ENCODE measurements at places on chromosomes 16 and 17. TPM values are rescaled to one million over a fixed set of nuclear protein-coding genes. Genes with fewer than 3 reads are reported as not detected.

GRCh38 chr17:40178660-40179059 is 1.4 kb downstream of the RAPGEFL1 start:
- DNase-seq, result no peak
- H3K36me3 ChIP-seq, result no peaks in the 10 kb centered on the region
- no peak overlapping the region for H3K4me3 ChIP-seq
- H3K27me3 ChIP-seq, result no peaks in the 10 kb centered on the region

DNA sequence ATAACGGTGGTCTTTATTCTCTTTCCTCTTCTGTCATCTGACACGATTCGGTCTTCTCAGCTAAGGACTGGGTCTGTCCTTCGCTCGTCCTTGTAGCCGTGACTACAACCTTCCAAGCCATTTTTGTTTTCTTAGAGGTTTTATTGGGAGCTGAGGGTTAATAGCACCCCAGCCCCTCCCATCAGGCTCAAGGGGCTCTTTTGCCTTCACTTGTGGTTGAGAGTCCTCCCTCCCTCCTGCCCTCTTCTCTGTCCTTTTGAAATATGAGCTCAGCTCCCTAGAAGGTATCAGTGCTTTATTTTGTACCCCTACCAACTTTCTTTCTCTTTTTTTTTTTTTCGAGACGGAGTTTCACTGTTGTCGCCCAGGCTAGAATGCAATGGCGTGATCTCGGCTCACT is 24.7 kb downstream of the SOCS3 start:
- H3K4me3 ChIP-seq, result no peak overlapping the region
- no peak overlapping the region for H3K27ac ChIP-seq
- DNase-seq, result no peak
- no peaks in the 10 kb centered on the region for H3K4me1 ChIP-seq
- no peaks in the 10 kb centered on the region for H3K27me3 ChIP-seq

GRCh38 chr17:44198721-44199552 is 747 bp downstream of the ATXN7L3 start:
- H3K4me1 ChIP-seq, result no peaks in the 10 kb centered on the region
- peak overlapping the region; percentile 87 for H3K4me3 ChIP-seq
- no peaks in the 10 kb centered on the region for H3K27me3 ChIP-seq
- peaks cover 14% of the 10 kb centered on the region for H3K36me3 ChIP-seq
- peak; percentile 79 for DNase-seq
- H3K27ac ChIP-seq, result peak overlapping the region; percentile 95

Gene CNOT1
- total RNA-seq, result 147 TPM

GRCh38 chr17:34902831-34903547 is 58.3 kb downstream of the CCT6B start:
- no peaks in the 10 kb centered on the region for H3K36me3 ChIP-seq
- H3K27me3 ChIP-seq, result no peaks in the 10 kb centered on the region
- no peak overlapping the region for H3K27ac ChIP-seq
- no peaks in the 10 kb centered on the region for H3K4me1 ChIP-seq
- no peak overlapping the region for H3K4me3 ChIP-seq
- DNase-seq, result no peak

DNA sequence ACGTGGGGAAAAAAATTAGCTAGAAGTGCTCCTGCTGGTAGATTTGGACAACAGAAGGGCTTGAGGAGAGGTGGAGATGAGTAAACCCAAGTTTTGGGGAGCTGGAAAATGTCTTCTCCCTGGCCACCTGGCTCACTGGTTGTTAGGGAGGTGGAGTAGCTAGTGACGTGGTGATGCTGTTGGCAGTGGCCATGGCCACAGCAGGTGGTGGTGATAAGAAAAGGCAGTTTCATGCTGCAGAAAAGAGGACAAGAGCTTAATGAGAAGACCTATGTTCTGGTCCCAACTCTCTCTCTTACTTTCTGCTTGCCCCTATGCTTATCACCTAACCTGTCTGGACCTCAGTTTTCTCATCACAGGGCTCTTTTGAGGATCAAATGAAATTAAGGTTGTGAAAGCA is 223.5 kb upstream of the N4BP1 start:
- DNase-seq, result no peak
- H3K27me3 ChIP-seq, result no peaks in the 10 kb centered on the region
- H3K36me3 ChIP-seq, result no peaks in the 10 kb centered on the region
- H3K27ac ChIP-seq, result no peak overlapping the region
- no peaks in the 10 kb centered on the region for H3K4me1 ChIP-seq

DNA sequence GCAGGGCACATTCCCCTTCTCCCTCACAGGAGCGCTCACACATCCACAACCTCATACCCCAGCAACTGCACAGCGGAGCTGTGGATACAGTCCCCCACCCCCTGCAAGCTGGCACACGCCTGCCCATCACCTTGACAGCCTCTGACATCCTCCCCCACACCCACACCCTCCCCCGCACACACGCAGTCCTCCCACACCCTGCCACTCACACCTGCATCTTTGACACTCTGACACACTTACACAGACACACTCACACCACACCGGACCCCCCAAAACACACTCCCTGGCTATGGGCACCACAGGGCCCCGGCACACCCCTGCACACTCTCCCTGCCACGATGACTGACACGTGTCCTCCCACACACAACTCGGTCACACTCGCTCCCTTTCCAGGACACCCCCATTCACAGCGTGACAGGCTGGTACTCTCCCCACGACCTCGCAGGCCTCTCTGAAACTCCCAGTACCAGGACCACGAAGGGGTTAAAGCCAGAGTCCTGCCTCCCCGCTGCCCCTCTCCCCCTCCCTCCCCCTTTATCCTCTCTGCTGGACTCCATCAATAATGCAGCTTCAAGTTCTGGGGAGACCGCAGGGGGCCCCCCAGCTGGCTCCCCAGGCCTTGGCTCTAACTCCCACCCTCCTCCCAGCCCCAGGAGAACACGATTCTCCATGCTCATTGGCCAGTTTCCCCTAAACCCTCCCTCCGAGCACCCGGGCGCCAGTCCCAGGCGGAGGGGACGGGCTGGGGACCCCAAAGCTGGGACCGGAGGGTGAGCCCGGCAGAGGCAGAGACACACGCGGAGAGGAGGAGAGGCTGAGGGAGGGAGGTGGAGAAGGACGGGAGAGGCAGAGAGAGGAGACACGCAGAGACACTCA is at the start of gene PPP1R1B:
TSS of gene PPP1R1B (plus strand) at position 782 of the 876 bp plus-strand sequence. CDS start 441 bp downstream, outside the sequence.
- peaks cover 11% of the 10 kb centered on the region for H3K4me1 ChIP-seq
- DNase-seq, result peak; percentile 65
- no peaks in the 10 kb centered on the region for H3K36me3 ChIP-seq
- H3K27ac ChIP-seq, result peak within 1 kb of the TSS; percentile 78
- H3K4me3 ChIP-seq, result peak within 1 kb of the TSS; percentile 68

Gene ACSM5
- 8.6 TPM for total RNA-seq

Gene ICAM2
- 38.8 TPM for total RNA-seq

DNA sequence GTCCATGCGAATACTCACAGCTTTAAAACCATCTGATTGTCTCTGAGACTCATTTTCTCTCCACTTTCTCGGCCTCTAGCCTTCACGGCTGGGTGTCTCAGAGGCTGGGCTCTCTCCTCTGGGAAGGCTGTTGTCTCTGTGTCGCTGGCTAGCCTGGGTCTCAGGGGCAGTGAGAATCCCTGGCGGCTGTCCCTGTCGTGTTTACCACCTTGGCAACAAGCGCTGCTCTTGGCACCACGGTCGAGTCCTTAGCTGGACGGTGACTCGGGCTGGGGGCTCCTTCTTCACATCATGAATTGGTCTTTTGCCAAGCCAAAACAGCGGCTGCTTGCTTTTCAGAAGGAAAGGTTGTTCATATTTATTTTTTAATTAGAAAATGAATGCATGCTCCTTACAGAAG is 81.1 kb downstream of the MSI2 start:
- H3K36me3 ChIP-seq, result no peaks in the 10 kb centered on the region
- no peak overlapping the region for H3K4me3 ChIP-seq
- no peaks in the 10 kb centered on the region for H3K4me1 ChIP-seq
- no peak overlapping the region for H3K27ac ChIP-seq

Gene CETP
- 1.3 TPM for total RNA-seq

DNA sequence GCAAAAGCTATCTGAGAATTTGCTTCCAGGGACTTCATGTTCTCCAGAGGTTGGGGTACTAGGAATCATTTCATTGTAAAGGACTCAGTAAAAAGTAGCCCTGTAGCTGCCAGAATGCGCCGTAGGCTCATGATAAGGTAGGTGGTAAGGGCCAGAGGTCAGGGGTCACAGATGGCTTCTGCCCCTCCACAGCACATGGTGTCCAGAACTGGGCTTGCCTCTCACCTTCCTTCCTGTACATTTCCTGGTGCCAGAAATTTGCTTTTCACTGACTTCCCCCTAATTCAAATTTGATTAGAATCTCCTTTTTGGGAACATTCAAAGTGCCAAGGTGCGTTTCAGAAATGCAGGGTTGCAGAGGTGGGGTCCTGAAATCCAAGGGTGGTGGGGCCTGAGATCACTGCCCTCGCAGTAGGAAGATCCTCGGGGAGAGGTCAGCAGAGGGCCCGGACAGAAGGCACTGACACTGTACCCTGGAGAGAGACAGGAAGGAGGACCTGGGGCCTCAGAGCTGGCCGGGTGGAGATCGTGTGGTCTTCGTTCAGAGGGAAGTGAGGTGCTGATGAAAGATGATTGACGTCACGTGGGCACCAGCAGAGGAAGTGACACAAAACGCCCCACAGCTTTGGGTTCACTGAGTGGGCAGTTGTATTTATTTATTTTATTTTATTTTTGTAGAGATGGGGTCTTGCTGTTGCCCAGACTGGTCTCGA is 25.5 kb upstream of the METRNL start:
- DNase-seq, result no peak
- no peaks in the 10 kb centered on the region for H3K36me3 ChIP-seq
- H3K4me3 ChIP-seq, result no peak overlapping the region
- H3K27ac ChIP-seq, result peak overlapping the region; percentile 76
- H3K27me3 ChIP-seq, result no peaks in the 10 kb centered on the region
- peaks cover 5% of the 10 kb centered on the region for H3K4me1 ChIP-seq

DNA sequence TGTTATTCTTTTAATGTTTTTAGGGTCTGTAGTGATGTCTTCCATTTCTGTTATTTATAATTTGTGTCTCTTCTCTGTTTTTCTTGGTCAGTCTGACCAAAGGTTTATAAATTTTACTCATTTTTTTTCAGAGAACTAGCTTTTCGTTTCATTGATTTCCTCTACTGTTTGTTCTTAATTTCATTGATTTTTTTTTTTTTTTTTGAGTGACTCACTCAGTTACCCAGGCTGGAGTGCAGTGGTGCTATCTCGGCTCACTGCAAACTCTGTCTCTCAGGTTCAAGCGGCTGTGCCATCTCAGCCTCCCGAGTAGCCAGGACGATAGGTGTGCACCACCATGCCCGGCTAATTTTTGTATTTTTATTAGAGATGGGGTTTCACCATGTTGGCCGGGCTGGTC is 12.6 kb upstream of the UBTF start:
- H3K27ac ChIP-seq, result no peak overlapping the region
- no peak overlapping the region for H3K4me3 ChIP-seq
- no peaks in the 10 kb centered on the region for H3K36me3 ChIP-seq
- DNase-seq, result no peak
- H3K4me1 ChIP-seq, result no peaks in the 10 kb centered on the region
- H3K27me3 ChIP-seq, result no peaks in the 10 kb centered on the region

Gene AOC2
- total RNA-seq, result 1.2 TPM

Gene KCNJ12
- total RNA-seq, result 3.1 TPM

GRCh38 chr17:80845069-80845862 is 146.4 kb upstream of the CHMP6 start:
- H3K27me3 ChIP-seq, result no peaks in the 10 kb centered on the region
- H3K36me3 ChIP-seq, result no peaks in the 10 kb centered on the region
- no peak overlapping the region for H3K4me3 ChIP-seq
- H3K4me1 ChIP-seq, result no peaks in the 10 kb centered on the region
- H3K27ac ChIP-seq, result no peak overlapping the region

- no peak overlapping the region for H3K27ac ChIP-seq
- no peak for DNase-seq
- no peaks in the 10 kb centered on the region for H3K27me3 ChIP-seq
- H3K4me3 ChIP-seq, result no peak overlapping the region
- H3K36me3 ChIP-seq, result peaks cover 14% of the 10 kb centered on the region
These were observed 6.5 kb upstream of the MC1R start for GRCh38 chr16:89912143-89912542.

DNA sequence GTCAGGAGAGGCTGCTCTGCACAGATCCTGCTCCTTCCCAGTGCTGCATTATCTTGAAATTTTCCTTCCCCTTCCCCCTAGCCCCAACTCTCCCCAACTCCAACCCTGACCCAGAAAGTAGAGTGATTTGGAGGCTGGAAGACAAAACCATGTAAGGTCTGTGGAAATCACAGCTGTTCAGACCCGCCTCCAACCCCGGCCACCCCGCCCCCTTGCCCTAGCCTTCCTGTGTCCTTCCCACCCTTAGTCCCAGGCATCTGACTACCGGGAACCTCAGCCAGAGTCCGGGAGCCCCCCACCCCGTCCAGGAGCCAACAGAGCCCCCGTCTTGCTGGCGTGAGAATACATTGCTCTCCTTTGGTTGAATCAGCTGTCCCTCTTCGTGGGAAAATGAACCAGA is at the start of gene AOC3:
TSS of gene AOC3 (plus strand) at position 246 of the 400 bp plus-strand sequence. CDS start at position 391, 145 bp downstream.
- DNase-seq, result no peak
- no peak within 1 kb of the TSS for H3K27ac ChIP-seq

Gene LRRC46
- total RNA-seq, result 0.91 TPM

DNA sequence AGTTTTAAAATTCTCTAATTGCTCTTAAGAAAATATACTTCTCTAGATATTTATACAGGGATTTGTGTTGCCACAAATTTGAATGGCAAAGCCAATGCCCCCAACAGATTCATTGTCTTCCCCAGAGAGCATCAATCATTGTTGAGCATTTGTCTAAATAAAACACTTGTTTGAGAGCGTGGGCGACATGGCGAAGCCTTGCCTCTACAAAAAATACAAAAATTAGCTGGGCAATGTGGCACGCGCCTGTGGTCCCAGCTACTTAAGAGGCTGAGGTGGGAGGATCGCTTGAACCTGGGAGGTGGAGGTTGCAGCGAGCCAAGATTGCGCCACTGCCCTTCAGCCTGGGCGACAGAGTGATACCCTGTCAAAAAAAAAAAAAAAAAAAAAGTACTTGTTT is 13.4 kb upstream of the SRSF1 start:
- H3K4me1 ChIP-seq, result no peaks in the 10 kb centered on the region
- DNase-seq, result no peak
- no peak overlapping the region for H3K4me3 ChIP-seq
- H3K27ac ChIP-seq, result no peak overlapping the region
- no peaks in the 10 kb centered on the region for H3K36me3 ChIP-seq
- H3K27me3 ChIP-seq, result no peaks in the 10 kb centered on the region

GRCh38 chr16:64434526-64435069 is 687.3 kb downstream of the CDH11 start:
- H3K4me3 ChIP-seq, result no peak overlapping the region
- H3K27me3 ChIP-seq, result no peaks in the 10 kb centered on the region
- no peak for DNase-seq
- no peaks in the 10 kb centered on the region for H3K4me1 ChIP-seq
- no peaks in the 10 kb centered on the region for H3K36me3 ChIP-seq

Gene SETD6
- total RNA-seq, result 25.0 TPM

Measured in kidney (tissue), 22 donors.